ENCODE measurements at places on chromosomes 7 and 10.

GRCh38 chr10:90462749-90463470 lies 394.9 kb downstream of the HTR7 start:
- no peak for DNase-seq

- DNase-seq: no peak
Measured at GRCh38 chr7:81420526-81421226, 349.2 kb downstream of the HGF start.

GRCh38 chr10:20713420-20713819 lies 183.7 kb downstream of the NEBL start:
- no peak for DNase-seq

GRCh38 chr10:121690152-121690848 lies 92.1 kb upstream of the FGFR2 start:
- DNase-seq: no peak

- no peak for DNase-seq
Measured at GRCh38 chr7:131529617-131530016, 26.8 kb downstream of the PODXL start.

DNA sequence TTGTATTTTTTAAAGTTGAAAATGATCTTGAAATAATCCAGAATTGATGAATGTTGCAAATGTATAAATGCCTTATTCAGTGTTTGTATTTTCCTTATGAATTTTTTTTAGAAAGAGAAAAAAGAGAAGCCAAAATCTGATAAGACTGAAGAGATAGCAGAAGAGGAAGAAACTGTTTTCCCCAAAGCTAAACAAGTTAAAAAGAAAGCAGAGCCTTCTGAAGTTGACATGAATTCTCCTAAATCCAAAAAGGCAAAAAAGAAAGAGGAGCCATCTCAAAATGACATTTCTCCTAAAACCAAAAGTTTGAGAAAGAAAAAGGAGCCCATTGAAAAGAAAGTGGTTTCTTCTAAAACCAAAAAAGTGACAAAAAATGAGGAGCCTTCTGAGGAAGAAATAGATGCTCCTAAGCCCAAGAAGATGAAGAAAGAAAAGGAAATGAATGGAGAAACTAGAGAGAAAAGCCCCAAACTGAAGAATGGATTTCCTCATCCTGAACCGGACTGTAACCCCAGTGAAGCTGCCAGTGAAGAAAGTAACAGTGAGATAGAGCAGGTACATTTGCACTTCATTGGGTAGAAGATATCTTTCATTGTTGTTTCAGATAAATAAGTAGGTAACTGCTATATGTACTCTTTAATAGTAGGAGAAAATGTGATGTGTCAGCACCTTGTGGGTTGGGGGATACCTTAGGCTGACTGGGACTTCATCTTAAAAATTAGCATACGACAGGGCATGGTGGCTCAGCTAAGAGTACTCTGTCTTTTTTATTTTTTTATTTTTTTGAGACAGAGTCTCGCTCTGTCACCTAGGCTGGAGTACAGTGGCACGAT lies 3.9 kb downstream of the DDX21 start:
- DNase-seq: no peak

- DNase-seq: peak; percentile 2
Measured at GRCh38 chr7:15015545-15016314, 113.2 kb upstream of the DGKB start.

All from GM12891 (cell line).